HFFc6 (cell line): ENCODE measurements at places on chromosomes 4 and X.

DNA sequence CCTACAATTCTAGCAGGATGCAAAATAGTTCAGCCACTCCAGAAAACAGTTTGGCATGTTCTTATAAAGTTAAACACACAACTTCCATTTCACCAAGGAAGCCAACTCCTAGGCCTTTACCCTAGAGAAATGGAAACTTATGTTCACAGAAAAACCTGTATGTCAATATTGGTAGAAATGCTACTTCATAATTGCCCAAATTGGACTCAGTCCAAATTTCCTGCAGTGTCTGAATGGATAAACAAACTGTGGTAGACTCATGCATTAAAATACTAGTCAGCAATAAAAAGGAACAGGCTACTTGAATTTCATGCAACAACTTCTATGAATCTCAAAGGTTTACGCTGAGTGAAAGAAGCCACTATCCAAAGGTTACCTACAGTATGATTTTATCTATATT is 1738.8 kb upstream of the IGFBP7 start:
- no peak for DNase-seq

DNA sequence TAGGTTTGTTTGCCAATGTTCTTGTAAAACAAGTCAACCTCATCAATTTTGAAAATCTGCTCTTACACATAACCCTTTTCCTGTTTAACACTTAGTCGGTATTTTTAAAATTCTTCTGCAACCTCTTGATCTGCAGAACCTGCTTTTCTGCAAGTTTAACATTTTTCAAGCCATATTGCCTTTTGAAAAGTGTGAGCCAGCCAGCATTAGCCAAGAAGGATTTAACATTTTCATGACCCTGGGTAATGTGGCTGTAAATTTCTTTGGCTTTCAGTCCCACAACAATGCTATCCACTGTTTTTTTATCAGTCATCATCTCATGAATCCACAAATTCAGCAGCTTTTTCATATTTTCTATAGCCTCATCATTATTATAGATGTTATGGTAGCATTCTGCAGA is 956.5 kb downstream of the FAT4 start:
- no peak for DNase-seq

- DNase-seq, result no peak
Measured at GRCh38 chrX:41335198-41335957, 1.4 kb downstream of the DDX3X start.

DNA sequence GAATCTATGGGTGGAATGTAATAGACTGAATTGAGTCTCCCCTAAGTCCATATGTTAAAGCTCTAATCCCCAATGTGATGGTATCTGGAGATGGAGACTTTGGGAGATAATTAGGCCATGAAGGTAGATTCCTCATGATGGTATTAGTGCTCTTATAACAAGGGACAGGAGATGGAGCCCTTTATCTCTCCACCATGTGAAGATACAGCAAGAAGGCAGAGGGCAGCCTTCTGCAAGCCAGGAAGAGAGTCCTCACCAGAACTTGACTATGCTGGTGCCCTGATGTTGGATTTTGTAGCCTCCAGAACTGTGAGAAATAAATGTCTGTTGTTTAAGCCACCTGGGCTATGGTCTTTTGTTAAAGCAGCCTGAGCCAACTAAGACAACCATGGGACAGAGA is 76.4 kb upstream of the F8A3 start:
- DNase-seq, result no peak

- no peak for DNase-seq
Measured at GRCh38 chr4:182017038-182017437, 226.2 kb upstream of the TENM3 start.

GRCh38 chr4:161249779-161250440 is 913.9 kb downstream of the FSTL5 start:
- DNase-seq, result no peak

GRCh38 chr4:48778431-48779094 is 1.5 kb downstream of the FRYL start:
- peak; percentile 32 for DNase-seq

GRCh38 chrX:126658447-126658846 is 105.8 kb upstream of the DCAF12L1 start:
- no peak for DNase-seq

GRCh38 chr4:7571701-7572100 is 137.0 kb upstream of the PSAPL1 start:
- DNase-seq, result no peak

GRCh38 chr4:182318256-182318655 is 75.1 kb downstream of the TENM3 start:
- no peak for DNase-seq

DNA sequence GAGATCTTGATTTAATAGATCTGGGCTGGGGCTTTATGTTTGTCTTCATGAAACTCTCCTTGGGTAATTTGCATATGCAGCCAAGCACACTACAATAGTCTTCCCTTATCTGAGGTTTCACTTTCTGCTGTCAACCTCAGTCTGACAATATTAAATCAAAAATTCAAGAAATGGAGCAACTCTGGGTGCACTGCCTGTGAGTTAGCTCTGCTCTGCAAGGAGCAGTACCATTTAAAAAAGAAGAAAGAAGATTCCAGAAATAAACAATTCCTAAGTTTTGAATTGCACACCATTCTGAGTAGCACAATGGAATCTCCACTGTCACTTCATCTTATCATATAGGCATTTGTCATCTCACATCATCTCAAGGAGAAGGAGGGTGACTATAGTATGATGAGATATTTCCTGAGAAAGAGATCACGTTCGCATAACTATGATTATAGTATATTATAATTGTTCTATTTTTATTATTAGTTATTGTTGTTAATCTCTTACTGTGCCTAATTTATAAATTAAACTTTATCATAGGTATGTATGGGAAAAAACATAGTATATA is 9.4 kb downstream of the FNIP2 start:
- no peak for DNase-seq

DNA sequence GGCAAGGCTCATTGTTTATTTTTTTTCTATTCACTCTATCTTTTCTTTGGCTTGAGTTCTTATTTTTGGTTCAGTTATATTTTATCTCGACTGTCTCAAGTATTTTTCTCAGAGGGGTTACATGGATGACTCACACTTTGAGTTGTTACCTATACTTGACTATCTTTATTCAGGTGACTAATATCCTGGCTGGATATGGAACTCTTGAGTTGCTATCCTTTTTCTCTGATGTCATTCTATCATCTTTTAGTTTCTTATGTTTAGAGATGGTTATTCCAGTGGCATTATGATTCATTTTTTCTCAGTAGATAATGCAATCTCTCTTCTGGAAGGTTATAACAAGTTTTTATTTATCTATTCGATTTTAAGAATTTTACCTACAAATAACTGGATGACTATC is 117.9 kb downstream of the COX18 start:
- no peak for DNase-seq
